HFF-Myc (cell line): ENCODE measurements at places on chromosomes 5 and 9.

DNA sequence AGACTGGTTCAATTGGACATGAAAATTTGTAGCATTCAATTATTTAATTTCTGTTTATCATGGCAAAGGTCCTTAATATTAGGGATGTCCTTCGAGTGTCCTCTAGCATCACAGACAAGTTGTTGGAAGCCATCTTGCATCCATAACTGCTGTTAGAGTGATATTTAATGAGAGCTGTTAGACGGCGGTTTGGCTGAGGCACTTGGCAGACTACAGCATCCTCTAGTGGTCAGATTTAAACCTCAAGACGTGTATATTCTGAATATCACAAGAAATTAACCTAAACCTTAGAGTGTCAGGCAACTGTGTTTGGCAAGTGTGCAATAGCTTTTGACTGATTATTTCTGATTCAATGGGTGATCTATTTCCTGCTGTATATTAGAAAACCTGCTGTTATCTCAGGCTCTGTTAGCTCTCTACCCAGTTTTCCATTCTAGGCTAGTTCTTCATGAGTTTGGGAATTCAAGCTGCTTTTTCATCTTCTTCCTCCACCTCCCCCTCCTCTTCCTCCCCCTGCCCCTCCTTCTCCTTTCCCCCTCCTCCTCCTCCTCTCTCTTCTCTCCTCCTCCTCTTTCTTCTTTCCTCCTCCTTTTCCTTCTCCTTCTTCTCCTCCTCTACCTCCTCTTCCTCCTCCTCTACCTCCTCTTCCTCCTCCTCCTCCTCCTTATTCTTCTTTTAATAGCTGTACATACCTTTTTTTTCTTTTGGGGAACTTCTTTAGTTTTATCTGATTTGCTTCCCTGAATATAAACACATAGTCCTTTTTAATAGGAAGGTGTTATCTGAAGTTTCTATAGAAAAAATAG is 8.6 kb downstream of the SPINK1 start:
- DNase-seq: peak; percentile 36

DNA sequence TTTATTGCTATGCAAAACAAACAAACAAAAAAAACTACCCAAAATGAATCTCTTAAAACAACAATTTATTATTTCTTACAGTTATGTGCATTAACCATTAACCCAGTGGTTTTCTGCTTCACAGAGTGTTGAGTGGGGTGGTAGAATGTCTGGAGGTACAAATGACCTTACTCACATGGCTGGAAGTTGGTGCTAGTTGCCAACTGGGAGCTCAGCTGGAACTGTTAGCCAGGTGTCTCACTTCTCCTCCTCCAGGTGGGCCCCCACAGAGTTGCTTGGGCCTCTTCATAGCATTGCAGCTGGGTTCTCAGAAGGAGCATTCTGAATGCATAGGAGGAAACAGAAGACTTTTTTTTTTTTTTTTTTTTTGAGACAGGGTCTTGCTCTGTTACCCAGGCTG is 10.5 kb upstream of the B4GALT1 start:
- no peak for DNase-seq

DNA sequence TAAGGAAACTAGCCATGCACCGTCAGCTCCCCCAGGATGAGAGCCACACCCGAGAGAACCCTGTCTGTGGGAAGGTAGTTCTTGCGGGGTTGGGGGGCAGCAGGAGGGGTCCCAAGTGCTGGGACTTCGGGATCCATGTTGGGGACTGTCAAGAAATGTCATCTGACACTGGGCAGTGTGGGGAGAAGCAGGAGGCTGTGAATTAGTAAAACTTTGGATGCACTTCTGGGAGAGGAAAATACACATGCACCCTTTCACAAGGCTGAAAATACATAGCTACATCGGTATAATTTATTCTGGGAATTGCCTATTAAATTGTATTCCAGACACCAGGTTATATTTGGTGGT is 109.6 kb upstream of the RPS23 start:
- no peak for DNase-seq

DNA sequence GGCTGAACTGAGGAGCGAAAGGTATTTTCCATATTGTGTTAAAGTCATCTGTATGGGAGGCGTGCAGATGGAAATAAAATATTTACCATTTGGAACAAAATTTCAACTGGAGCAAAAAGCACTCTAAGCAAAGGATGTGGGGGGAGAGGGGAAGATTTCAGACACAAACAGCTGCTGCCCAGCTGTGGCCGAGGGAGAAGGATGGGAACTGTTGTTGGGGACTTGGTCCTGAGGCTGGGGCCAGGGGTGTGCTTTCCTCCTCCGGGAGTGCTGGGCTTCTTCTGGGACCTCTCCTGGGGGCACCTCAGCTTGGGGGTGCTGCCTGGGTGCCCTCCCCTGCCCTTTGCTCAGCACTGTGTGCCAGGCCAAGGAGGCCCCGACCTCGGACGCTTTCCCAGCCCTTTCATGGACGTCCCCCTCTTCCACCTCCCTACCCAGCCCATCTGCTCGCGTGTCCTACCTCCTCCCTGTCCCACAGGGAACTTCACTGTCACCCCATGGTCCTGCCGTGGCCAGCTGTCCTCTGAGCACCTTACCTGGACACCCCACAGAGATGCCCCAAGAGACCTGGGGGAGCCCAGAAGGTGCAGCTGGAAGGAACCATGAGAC is 101.9 kb upstream of the COL5A1 start:
- DNase-seq: no peak

GRCh38 chr9:72615931-72616330 is 94.5 kb downstream of the TMC1 start:
- no peak for DNase-seq

DNA sequence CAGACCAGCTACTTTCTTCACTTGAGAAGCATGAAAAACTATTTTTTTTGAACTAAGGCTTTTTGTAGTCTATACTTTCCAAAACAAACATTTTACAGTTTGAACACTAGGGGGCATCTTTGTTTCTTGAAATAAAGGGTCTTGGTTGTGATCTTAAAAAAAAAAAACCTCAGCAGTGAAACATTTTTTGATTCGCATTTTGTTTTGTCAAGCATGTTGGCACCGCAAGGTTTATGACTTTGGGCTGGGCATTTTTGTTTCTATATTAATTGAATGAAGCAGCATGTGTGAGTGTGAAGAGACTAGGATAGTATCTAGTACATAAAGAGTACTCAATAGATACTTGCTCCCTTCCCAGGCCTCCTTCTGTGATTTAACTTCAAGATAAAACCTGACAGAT is 31.6 kb upstream of the ACOT12 start:
- DNase-seq: no peak

DNA sequence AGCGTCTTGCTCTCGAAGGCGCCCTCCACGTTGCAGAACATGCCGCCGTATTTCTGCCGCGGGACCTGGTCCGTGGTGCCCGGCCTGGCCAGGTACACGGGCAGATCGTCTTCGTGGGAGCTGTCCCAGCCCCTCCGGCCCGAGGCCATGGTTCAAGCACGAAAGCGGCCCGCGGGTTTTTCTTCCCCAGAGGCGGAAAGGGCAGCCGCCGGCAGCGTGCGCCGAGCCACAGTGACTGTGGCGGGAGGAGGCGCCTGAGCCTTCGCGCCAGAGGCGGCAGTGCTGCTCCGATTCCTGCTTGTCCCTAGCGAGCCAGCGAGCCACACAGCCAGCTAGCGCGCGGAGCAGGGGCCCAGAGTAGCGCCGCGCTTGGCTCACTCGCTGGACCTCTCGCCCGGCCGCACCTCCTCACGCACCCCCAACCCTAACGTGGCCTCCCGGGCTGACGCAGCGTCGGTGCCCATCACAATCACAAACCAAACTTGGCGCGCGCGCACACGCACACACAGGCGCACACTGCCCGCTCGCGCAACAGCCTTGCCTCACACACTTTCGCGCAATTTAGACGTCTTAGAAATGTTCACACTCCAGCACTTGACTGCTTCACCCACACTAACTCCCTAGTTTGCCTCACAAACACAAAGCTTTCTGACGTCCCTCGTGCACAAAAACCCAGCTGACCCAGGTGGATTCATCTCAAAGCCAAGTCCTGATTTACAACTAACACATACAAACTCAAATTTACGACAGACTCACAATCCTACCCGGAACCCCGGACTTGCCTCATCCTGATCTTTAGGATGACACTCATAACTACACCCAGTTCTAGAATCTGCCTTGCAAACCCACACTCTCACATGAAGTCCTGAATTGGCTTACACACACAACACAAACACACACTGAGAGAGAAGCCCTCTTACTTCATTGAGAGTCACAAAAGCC is at the start of gene DPYSL3:
Gene DPYSL3, minus strand, starts transcription at position 359 of the 942 bp plus-strand sequence. Its CDS starts 210 bp downstream, at position 149.
- no peak for DNase-seq

DNA sequence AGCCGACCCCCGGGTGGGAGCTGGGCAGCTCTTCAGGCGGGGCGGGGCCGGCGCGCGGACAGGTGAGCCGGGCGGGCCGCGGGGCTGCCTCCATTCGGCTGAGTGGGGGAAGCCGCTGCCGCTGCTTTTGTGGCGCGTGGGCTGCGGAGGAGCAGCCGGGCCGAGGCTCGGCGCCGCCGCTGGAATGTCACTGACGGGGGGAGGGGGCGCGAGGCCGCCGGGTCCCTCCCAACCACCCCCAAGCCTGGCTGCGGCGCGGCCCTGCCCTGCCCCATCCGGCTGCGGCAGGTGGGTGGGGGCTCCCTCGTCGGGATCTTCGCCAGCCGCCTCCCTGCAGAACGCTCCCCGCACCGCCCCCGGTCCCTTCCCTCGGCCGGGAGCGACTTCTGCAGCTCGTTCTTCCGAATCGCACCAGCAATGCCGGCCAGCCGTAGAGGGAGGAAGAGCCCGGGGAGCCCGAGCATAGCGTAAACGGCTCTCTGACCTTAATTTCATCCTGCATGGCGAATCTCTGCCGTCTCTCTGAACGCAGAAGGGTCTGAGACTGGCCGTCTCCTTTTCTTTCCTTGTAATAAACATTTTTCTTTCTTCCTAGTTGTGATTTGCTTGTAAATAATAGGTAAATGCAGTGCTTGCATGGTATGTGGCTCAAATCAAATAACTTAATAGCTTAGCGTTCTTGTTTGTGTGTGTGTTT is 505 bp downstream of the SPTAN1 start:
- DNase-seq: no peak
